ENCODE measurements at places on chromosomes 1 and 21. TPM values are rescaled to one million over a fixed set of nuclear protein-coding genes. Genes with fewer than 3 reads are reported as not detected.

Gene FCAMR
- total RNA-seq: not detected

Gene FGR
- total RNA-seq: 1.8 TPM

DNA sequence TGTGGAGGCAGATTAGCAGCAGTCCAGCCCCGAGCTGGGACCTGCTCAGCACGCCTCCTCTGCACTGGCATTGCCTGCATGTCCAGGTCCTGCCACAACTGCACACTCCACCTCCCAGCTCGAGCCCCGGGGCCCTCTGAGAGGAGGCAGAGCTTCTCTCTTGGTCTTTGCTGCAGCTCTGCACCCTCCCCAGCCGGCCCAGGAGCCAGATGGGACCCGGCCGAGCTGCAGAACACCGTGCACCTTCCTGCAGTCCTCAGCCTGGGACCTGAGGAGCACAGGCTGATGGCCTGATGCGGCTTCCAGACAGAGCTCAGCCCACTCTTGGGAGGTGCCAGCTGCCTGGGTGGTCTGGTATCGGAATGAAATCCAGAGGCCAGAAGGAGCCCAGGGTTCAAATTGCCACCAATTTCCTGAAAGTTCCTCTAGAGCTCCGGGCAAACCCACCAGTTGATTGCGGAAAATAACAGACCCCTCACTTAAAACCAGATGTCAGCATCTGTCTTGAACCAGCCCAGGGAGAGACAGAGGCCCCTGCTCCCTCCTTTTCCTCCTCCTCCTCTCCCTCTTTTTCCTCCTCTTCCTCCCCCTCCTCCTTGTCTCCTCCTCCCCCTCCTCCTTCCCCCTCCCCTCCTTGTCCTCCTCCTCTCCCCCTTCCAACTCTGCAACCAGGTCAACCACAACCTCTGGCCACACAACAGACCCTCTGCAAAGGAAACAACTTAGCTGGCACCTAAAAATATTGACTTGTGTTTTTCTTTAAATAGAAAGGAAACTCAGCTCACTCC, 10.6 kb upstream of the SPSB1 start:
- no peak overlapping the region for H3K4me3 ChIP-seq
- peaks cover 29% of the 10 kb centered on the region for H3K4me1 ChIP-seq
- H3K36me3 ChIP-seq: no peaks in the 10 kb centered on the region
- no peak overlapping the region for H3K27ac ChIP-seq

- peak; percentile 76 for DNase-seq
- H3K27ac ChIP-seq: peak overlapping the region; percentile 84
- H3K27me3 ChIP-seq: no peaks in the 10 kb centered on the region
- H3K4me1 ChIP-seq: peaks cover 25% of the 10 kb centered on the region
- peak overlapping the region; percentile 70 for H3K4me3 ChIP-seq
- H3K36me3 ChIP-seq: no peaks in the 10 kb centered on the region
Measured at GRCh38 chr21:43865540-43866259, 677 bp downstream of the AGPAT3 start.

Data from CD8-positive, alpha-beta memory T cell (primary cell).